Stimulated activated CD8-positive, alpha-beta memory T cell treated with anti-CD3 and anti-CD28 coated beads, Interleukin-4, amount 100 ng/mL, for 48 hours (primary cell): ENCODE measurements at places on chromosomes 3 and 15.

- peak; percentile 46 for DNase-seq
These were observed 265.1 kb downstream of the NFKBIZ start for GRCh38 chr3:102114264-102114979.

DNA sequence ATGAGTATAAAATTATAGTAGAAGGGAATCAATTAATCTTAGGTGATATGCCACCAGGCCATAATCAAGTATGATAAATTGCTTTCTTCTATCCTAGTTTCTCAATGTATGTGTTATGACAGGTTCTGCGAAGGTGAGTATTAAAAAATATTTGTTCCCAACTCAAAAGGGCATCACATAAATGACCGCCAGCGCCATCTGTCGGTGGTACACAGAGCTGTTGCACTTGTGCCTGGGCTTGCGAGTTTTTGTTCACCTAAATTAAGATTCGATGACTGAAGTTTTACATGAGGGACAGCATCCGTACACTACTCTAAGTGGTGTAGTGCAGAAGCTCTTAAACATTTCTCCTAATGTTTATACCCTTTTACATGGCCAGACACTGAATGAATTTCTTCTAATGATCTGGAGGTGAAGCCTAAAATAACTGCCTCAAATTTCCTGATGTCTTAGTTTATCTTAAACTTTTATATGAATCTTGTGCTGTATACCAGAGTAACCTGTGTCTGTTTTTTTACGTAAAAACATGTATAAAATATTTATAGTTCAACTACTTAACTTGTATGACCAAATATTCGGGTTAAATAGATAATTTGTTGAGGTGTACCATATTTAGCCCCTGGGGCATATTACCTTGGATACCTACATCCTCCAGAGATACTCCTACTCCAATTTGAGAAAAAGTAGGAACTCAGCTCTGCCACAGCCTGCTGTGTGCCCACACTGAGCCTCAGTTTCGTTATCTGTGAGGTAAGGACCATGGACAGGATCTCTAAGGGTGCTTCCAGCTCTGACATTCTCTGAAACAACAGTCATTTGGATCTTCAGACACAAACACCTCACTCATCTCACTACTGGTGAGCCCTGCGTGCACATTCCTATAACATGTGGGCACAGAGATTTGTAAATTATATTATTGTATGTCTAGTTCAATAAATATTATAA, 365.6 kb downstream of the MAGI1 start:
- peak; percentile 59 for DNase-seq

GRCh38 chr15:98801234-98801561, 152.9 kb downstream of the IGF1R start:
- DNase-seq: no peak

DNA sequence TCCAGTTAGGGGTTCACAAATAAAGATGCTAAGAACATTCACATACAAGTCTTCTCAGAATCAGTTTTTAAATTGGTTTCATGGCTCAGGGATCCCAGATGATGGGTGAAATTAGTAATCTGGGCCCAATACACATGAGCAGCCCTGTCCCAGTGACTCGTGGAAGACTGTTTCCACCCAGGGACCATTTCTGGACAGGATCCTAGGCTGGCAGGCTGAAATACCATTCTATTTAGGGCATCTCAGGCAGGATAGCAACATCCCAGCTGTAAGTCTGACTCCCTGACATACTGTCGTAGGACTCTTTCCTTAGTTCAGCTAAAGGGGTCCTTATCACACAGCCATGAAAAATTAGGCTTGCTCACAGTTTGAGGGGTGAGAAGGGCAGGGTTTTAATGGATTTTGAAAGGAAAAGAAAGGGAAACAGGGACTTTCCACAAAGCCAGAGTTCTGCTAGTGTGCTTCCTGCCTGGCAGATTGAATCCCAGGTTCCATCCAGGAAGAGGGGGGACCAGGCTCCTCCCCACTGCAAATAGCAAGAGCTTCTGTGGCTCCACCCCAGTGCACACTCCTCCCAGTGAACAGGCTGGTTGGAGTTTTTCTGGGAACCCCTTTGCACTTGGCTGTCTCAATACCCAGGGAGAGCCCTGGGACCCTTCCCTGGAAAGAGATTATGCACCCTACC, 41.3 kb upstream of the LYZL4 start:
- no peak for DNase-seq

DNA sequence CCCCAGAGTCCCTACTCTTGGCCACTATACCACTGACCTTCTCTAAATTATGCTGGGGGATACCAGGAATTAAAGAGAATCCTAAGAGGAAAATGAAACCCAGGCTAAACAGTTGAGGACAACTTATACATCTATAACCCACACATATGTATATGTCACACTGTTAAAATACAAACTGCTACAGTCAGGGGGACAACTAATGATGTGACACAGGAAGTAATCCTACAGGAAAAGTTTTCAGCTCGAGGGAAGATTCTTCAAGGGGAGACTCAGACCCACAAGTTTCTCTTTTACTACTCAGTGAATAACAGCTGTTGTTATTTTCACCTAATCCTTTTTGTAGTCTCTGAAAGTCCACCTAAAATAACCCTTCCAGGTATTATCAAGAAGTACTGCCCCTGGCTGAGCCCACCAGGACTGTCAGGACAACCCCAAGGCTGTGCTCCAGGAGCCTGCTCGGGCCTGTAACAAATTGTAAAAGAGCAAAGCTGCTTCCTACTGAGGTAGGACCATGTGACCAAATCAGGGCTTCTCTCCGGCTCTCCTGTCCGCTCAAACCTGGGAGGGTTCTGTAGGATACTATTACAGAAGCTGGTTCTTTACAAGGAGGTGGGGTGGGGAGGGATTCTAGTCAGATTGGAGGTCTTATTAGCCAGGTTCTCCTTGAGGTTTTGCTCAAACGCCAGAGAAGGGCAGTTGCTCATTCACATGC, 91.6 kb downstream of the SRGAP3 start:
- no peak for DNase-seq

DNA sequence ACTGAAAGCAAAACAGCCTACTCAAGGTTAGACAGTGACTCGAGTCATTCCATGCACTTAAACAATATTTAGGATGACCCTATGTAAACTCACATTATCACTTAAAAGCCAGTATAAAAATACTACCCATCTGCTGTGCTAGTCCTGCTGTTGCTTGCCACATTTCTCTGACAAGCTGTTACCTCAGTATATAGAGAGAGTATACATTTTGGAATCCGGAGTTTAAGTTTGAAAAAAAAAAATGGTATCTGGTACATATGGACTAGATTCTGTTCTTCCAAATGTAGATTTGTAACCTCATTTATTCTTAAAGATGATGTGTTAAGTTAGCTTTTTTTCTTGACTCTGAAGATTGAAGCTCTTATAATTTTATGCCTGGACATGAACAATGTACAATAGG, 503.8 kb upstream of the TPRG1 start:
- DNase-seq: no peak

- no peak for DNase-seq
These were observed 406 bp upstream of the GABRB3 start for GRCh38 chr15:26773067-26773877.

DNA sequence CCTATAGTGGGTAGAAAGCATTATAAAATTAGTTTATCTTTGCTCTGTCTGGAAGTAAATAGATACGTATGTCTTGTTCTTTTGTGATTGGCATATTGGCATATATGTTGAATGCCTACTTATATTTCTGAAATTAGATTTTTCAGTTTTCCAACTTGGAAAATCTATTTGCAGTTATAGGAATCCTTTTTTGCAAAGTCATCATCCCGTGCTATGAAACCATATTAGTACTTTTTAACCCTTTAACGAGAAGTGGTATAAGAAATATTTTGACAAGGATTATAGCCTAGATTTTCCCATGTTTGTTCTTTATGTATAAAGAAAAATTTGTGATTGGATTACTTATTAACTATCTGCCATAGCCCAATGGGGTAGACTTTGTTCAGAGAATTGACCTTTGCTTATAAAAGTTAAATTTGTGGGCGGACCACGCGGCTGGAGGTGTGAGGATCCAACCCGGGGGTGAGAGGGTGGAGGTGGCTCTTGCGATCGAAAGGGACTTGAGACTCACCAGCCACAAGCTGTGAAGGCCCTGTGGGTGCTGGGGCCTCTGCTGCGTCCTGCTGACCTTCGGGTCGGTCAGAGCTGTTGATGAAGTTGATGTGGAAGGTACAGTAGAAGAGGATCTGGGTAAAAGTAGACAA, 5.9 kb downstream of the LRRC28 start:
- DNase-seq: no peak

DNA sequence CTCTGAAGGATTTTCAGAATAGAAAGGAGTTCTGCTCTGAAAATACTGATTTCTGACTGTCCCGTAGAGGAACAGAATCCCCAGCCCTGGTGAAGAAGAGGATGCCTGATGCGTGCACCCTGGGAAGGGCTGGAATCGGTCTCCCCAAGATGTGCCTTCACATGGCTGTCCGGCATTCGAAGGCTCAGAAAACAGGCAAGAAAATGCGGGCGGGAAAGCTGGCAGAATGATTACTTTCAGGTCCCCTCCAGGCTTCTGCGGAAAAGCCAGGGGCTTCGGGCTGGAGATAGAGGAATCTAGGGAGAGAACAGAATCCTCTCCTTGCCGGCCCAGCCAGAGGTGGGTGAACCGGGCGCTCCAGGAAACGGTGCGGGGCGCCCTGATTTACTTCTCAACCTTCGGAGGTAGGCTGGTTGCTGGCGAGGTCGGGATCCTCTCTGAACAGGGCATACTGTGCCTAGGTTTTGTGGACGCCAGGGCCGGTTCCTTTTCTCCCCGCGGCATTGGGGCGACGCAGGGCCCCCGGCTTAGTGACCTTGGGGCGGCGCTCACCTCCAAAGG, 2.5 kb downstream of the FOXL2NB start:
- no peak for DNase-seq

- no peak for DNase-seq
These were observed 26.4 kb downstream of the GNB5 start for GRCh38 chr15:52164631-52165265.

GRCh38 chr3:73021301-73021835, 24.8 kb downstream of the PPP4R2 start:
- DNase-seq: no peak

GRCh38 chr3:195203606-195204005, 67.4 kb downstream of the XXYLT1 start:
- peak; percentile 30 for DNase-seq

DNA sequence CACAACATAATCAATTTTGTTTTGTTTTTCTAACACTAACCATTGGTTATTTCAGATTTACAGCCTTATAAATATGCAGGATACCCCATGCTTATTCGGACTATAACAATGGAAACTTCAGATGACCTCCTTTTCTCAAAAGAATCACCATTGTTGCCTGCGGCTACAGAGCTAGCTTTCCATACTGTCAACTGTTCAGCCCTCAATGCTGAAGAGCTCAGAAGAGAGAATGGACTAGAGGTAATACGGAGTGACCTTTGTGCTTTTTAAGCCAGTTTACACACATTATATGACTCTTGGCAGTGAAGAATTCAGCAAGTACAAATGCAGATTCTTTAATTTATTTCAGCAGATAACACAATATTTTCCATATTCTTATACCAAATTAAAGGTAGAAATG, 81.8 kb downstream of the DNAJC13 start:
- DNase-seq: no peak

- no peak for DNase-seq
These were observed 18.8 kb upstream of the VGLL4 start for GRCh38 chr3:11662392-11662990.

GRCh38 chr3:167978071-167978470, 117.7 kb downstream of the GOLIM4 start:
- DNase-seq: no peak

DNA sequence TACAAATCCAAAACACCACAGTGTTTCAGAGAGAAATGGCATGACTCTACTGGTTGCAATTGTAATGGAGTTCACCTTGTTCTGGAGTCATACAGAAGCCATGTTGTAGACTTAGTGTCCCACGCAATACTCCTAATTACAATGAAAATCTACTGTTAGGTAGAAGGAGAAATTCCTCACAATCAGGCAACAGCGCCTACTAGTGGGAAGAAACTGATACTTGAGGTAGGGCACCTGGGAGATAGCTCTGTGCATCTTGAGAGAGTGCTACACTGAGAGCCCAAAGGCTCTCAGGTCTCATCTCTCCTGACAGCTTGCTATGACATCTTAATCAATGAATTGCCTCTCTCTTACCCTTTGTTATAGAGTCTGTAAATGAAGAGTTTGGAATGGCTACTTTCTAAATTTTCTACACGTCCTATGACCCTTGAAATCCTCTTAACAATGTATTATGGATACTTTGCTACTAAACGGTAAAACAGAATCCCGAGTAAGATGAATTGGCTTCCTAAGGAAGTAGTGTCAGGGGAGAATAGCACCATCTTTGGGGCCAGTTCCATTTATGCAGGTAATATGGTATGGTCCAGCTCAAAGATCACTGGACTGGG, 422.7 kb upstream of the TPRG1 start:
- DNase-seq: peak; percentile 55

GRCh38 chr3:127997016-127997415, 55.2 kb upstream of the SEC61A1 start:
- DNase-seq: no peak

- DNase-seq: no peak
These were observed 17.3 kb upstream of the SOX14 start for GRCh38 chr3:137746808-137747207.

DNA sequence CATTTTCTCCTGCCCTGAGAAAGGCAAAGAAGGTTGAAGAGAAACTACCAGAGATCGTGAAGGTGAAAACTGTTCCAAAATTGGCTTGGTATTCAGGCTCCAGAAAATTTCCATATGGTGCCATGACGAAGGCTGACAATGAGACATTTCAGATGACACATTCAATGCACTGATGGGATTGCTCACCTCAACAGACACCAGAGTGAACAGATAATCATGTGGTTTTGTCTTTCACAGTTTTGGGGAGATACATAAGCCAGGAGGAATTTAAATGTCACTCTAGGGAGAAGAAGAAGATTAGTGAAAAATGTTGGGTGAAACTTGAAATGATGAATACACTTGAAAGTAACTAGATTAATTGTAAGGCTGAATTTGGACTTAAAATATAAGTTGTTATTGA, 339.7 kb upstream of the EPHA3 start:
- no peak for DNase-seq

DNA sequence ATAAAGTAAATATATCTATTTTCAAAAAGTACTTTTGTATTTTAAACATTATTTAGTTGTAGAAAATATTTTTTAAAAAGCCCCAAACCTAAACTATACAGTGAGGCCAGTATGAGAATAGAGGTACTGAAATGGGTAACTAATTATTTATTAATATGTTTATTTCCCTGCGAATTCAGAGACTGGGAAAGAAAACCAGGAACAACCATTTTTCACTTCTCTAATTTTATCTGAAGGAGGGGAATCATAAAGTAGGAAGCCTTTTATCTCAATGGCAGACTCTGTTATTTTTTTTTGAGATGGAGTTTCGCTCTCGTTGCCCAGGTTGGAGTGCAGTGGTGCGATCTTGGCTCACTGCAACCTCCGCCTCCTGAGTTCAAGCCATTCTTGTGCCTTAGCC, 63.6 kb upstream of the TRAK1 start:
- DNase-seq: no peak

- DNase-seq: no peak
These were observed at the start of gene ZBTB47 for GRCh38 chr3:42653560-42654330. TSS of gene ZBTB47 (plus strand) at chr3:42653697. CDS start at chr3:42658356, 4,659 bp downstream.

- DNase-seq: no peak
These were observed 37.3 kb upstream of the CMTM8 start for GRCh38 chr3:32200992-32201758.

GRCh38 chr3:190059242-190059590, 61.5 kb downstream of the P3H2 start:
- DNase-seq: no peak

- no peak for DNase-seq
These were observed 30.8 kb downstream of the PLS1 start for GRCh38 chr3:142626971-142627370.
